ENCODE measurements at places on chromosomes 2 and 18. TPM values are rescaled to one million over a fixed set of nuclear protein-coding genes. Genes with fewer than 3 reads are reported as not detected.

SERPINB11 gene
- not detected for total RNA-seq

COLEC11 gene
- total RNA-seq, result 1.2 TPM

XPO1 gene
- total RNA-seq, result 481 TPM

OBSL1 gene
- 47.1 TPM for total RNA-seq

SATB2 gene
- total RNA-seq, result 20.8 TPM

TP53I3 gene
- 30.0 TPM for total RNA-seq

ANKRD53 gene
- total RNA-seq, result 0.92 TPM

All from diencephalon (tissue), 1 donor.